Bronchus fibroblast of lung (primary cell): ENCODE measurements at places on chromosomes 5 and 9. TPM values are rescaled to one million over a fixed set of nuclear protein-coding genes. Genes with fewer than 3 reads are reported as not detected.

Gene GAS1
- 16.1 and 20.2 TPM in 2 replicates for total RNA-seq

Gene LURAP1L
- total RNA-seq, result 12.8 and 14.6 TPM in 2 replicates

Gene FBP1
- not detected in 2 replicates for total RNA-seq

Gene ACTL7B
- not detected in 2 replicates for total RNA-seq

Gene GLRA1
- not detected in 2 replicates for total RNA-seq

Gene NKD2
- total RNA-seq, result 0.30 and 1.8 TPM in 2 replicates

Gene TYRP1
- total RNA-seq, result not detected in 2 replicates

Gene MLANA
- not detected in 2 replicates for total RNA-seq

Gene PCDHB3
- total RNA-seq, result 0.15 and 0.17 TPM in 2 replicates
